AG20443 (cell line): ENCODE measurements at places on chromosomes 6 and 20.

- DNase-seq, result no peak
These were observed 3.6 kb upstream of the C20orf144 start for GRCh38 chr20:33658510-33658909.

- DNase-seq, result peak; percentile 70
These were observed 3.2 kb upstream of the DEF6 start for GRCh38 chr6:35294308-35294945.

DNA sequence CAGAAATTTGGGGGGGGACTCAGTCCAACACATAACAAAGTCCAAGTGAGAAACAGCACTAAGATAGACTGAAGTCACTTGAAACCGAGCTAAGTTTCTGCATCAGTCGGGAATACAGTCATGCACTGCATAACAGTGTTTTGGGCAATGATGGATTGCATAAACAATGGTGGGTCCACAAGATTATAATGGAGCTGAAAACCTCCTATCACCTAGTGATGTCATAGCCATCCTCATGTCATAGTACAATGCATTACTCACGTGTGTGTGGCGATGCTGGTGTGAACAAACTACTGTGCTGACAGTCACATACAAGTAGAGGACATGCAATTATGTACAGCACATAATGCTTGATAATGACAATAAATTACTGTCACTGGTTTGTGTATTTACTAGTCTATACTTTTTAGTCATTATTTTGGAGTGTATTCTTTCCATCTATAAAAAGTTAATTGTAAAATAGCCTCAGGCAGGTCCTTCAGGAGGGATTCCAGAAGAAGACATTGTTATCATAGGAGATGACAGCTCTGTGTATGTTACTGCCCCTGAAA is 154.5 kb upstream of the ECI2 start:
- no peak for DNase-seq

- no peak for DNase-seq
These were observed 25.0 kb upstream of the TBC1D22B start for GRCh38 chr6:37232430-37233017.

GRCh38 chr20:43459022-43459942 is 1.6 kb downstream of the SRSF6 start:
- DNase-seq, result no peak

DNA sequence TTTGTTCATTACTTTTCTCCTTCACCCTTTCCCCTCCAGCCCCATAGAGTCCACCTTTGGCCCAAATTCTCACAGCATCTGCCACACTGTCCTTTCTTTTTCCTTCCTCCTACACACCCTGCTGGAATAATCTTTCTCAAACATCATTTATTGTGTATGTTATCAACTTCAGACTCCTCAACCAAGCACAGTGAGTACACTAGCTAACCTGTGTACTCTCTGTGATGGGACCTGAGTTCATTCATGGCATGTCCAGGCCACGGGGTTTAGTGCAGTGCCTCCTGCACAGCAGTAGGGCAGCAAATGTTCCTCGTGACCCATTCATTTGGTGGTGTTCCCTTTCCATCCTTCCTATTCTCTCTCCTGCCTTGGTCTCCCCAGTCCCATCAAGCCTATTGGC is 7.1 kb upstream of the ARMC12 start:
- DNase-seq, result no peak

DNA sequence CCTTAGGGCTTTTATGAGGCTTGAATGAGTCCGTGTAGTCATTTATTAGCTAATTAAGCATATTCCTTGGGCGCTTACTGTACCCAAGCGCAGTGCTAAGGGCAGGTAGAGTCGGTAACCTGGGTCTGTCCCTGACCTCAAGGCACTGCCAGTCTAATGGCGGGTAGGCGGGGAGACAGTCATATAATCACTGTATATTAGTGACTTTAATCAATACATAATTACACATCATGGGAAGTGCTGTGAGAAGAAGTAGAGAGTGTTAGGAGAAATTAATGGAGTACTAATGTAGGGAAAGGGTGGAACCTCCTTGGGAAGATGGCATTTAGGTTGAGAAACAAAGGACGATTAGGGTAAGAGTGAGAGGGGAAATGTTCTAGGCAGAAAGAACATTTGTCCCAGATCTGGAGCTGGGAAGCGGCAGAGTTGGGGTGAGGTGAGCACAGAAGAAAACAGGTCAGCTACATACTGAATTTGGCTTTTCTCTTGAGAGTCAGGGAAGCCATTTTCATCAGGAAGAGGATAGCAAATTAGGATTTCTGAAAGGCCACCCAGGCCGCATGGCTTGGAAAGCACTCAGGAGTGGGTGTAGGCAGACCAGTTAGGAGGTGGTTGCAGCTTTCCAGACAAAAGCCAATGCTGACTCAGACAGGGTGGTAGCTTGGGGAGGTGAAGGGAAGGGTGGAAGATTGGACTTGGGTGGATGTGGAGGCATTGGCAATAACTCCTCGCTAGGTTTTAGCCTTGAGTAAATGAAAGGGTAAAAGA is 954 bp upstream of the BLCAP start:
- DNase-seq, result no peak

DNA sequence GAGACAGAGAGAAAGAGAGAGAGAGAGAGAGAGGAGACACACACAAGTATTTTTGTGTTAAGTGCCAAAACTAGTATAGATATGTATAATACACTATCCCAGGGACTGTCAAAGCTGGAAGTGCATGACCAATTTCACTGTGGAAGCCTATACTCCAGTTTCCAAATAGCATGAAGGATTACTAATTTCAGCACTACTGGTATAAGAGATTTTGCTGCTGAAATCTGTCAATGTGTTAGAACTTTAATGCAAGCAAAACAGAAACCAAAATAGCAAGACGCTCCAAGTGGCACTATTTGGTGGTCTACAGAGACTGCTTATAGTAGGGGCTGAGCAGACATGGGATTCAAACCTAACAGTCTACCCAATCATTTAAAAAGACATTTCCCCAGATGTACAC is 284.8 kb downstream of the BTBD9 start:
- no peak for DNase-seq

GRCh38 chr6:28089054-28089453 is 8.7 kb downstream of the ZNF165 start:
- DNase-seq, result no peak

DNA sequence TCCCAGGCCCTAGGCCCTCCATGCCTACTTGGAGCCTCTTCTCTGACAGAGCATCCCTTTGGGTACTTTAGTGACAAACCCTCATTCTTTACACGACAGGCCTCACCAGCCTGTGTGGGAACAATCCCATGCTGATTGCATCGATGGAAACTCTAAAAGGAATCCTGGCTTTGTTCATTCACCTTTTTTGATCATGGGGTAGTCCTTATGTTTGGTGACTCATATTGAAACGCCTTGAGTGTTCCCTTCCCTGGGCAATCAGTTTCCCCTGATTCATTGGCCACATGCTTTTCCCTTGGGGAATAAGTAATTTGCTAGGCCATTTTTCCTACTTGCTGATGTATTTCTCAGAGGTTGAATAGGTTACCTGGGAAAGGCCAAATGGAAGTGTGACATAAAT is 14.7 kb upstream of the TNFAIP3 start:
- no peak for DNase-seq

DNA sequence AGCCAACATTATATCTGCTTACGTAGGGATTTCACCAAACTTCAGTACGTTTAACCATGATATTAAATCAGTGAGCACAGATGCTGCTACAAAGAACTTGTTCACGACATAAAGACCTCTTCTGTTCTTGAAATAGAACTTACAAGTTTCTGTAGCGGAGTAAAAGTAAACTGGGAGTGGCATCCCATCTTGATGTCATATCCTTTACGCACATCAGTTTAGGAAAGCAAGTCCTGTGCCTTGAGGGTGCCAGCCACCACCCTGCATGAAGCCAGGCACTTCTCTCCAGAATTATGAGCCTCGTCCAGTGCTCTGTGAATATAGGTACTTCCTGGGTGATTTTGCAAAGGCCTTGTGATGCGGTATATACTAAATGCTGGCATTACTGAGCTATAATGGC is 122.6 kb downstream of the BTBD3 start:
- DNase-seq, result no peak

DNA sequence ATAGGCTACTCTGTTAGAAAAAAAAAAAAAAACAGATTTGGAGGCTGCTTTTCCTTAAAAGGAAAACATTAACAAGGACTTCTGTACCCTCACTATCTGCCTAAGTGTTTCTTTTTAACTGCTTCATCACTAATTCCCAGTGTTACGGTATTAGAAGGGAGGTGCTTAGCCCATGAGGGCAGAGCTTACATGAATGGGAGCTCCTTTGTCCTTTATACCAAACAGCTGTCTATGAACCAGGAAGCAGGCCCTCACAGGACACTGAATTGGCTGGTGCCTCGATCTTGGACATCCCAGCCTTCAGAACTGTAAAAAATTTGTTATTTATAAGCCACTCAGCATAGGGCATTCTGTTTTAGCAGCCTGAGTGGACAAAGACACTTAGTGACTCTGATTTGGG is 215.6 kb upstream of the NRSN1 start:
- DNase-seq, result no peak

DNA sequence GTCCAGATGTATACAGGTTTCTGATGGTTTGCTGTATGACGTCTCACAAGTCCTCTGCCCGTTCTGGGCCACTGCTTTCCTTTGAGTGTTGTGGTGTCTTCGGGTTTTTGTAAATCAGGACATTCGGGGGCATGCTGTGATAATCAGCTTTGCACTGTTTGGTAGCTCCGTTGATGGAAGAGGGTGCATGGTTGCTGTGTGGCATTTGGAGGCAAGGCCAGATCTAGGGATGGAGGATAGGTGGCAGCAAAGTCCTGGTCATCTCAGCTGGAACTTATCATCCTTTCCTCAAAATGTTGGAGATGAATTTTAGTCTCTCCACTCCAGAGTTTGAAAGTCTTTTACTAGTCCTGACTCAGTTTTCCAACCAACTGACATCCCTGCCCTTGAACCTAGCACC is 91.0 kb downstream of the SCP2D1 start:
- peak; percentile 24 for DNase-seq

GRCh38 chr6:80227545-80228105 is 121.2 kb downstream of the BCKDHB start:
- no peak for DNase-seq

DNA sequence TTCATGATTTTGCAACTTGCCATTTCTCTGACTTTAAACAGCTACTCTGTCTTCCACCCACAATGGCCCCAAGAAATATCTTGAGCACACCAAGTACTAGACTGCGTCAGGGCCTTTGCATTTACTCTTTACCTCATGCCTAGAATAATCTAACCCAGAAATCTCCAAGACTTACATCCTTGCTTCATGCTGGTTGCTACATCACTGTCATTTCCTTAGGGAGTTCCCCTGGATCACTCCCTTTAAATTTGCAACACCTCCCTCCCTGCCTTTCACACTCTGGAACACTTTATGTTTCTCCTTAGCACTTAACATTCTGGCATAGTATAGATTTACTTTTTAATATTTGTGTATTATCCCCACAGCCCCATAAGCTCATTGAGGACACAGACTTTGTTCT is 4.9 kb upstream of the ELOVL5 start:
- DNase-seq, result no peak

- no peak for DNase-seq
These were observed 23.0 kb upstream of the IYD start for GRCh38 chr6:150345781-150346180.

DNA sequence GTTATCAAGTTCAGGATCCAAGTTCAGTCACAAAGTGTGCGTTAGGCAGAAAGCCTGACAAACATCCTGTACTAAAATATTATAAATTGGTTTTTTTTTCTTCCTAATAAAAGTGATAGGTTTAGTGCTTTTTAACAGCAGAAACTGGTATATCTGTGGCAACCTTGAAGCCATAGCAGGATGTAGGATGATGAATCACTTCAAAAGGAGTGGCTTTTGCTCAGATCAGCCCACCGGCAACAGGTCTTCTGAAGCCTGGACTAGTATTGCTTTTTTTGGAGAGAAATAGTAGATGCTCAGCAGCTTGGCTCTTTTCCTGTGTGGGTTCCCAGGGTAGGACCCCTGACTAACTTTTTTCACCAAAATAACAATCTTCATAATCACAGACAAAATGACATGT is 190.8 kb downstream of the EPM2A start:
- DNase-seq, result no peak

- DNase-seq, result peak; percentile 21
These were observed 224.4 kb upstream of the FLRT3 start for GRCh38 chr20:14561741-14562221.

GRCh38 chr6:123575188-123575587 is 61.6 kb downstream of the TRDN start:
- no peak for DNase-seq

GRCh38 chr6:116139917-116140316 is 14.0 kb upstream of the COL10A1 start:
- DNase-seq, result no peak

GRCh38 chr6:161829291-161829729 is 555.4 kb upstream of the AGPAT4 start:
- no peak for DNase-seq

DNA sequence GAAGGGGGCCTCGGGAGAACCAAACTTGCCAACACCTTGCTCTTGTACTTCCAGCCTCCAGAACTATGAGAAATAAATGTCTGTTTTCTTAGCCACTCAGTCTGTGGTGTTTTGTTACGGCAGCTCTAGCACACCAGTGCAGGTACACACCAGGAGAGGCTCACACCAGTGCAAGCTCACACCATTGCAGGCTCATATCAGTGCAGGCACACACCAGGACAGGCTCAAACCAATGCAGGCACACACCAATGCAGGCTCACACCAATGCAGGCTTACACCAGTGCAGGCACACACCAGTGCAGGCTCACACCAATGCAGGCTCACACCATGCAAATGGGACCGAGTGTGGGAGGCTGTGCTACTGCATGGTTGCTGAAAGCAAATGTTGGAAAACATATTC is 4.9 kb upstream of the CTCFL start:
- DNase-seq, result no peak

DNA sequence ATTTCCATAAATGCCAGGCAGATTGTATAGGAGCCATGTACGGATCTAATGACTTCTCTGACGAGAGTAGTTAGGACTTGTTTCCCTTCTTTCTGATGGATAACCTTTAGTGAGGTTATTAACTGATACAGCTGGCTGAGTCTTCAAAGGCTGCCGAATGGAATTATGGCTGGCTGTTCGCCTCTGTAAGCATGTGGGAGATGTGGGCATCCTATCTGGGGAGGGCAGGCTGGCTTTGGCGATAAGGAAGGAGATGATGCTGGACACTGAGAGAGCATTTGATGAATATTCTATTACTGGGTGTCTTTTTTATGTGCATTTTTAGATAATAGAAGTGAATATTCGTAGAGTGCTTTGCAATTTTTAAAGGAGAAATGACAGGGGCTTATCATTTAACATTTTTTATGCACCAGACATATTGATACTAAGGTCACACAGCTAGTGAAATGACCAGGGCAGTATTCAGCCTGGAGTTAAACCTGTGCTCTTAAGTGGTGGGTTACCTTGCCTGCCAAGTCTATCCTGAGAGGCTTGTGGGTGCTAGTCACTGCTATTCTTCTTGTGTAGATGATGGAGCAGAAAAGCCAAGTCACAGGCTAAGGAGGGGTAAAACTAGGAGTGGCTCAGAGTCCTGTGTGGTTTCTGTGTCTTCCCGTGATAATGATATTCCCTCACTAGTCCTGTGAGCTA is 3.1 kb downstream of the PBOV1 start:
- no peak for DNase-seq

DNA sequence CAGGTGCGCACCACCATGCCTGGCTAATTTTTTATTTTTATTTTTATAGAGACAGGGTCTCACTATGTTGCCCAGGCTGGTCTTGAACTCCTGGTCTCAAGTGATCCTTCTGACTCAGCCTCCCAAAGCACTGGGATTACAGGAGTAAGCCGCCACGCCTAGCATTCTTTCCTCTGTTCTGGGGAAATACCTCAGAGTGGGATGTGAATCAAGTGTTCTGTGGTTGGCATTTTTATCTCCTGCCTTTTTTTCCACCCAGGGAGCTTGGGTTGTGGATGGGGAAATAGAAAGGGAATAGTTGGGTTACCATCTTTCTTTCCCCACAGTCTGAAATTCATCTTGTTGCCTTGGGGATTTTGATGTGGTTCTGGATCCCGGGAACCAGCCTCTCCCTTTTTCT is 24.1 kb downstream of the TFAP2C start:
- DNase-seq, result peak; percentile 39
